Fibroblast of skin of left biceps (primary cell): ENCODE measurements at places on chromosomes 3 and 15.

- peak; percentile 21 for DNase-seq
These were observed 340.3 kb downstream of the SLC9A9 start for GRCh38 chr3:143507735-143508580.

- DNase-seq: no peak
These were observed 214.0 kb upstream of the BHLHE40 start for GRCh38 chr3:4765212-4765611.

DNA sequence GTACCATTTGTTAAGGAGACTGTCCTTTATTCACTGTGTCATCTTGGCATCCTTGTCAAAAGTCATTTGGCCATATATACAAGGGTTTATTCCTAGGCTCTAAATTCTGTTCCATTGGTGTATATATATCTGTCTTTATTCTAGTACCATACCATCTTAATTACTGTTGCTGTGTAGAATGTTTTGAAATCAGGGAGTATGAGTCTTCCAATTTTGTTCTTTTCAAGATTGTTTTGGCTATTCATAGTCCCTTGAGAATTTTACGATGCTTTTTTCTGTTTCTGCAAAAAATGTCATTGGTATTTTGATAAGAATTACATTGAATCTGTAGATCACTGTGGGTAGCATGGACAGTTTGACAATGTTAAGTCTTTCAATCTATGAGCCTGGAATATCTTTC is 28.7 kb downstream of the PFN2 start:
- no peak for DNase-seq

- DNase-seq: peak; percentile 61
These were observed 12.3 kb upstream of the PHLDB2 start for GRCh38 chr3:111846717-111847116.

GRCh38 chr3:170007031-170007663 is 30.6 kb upstream of the GPR160 start:
- DNase-seq: peak; percentile 16

GRCh38 chr3:21704796-21705195 is 46.2 kb downstream of the ZNF385D start:
- no peak for DNase-seq

DNA sequence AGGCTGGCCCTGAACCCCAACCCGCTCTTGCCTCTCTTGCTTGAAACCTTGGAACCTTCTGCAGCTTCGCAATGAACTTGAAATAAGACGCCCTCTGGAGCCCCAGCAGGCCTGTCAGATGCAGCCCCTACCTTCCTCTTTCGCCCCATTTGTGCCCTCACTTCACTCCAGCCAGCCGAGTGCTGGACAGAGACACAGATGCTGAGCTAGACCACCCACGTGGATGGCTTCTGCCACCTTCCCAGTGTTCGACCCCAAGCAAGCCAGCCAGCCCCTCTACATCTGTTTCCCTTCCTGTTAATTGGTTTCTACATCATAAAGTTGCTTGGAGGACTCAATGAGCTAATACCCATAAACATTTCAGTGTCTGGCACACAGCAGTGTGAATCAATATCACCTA is 23.8 kb upstream of the SNRPA1 start:
- DNase-seq: no peak

- DNase-seq: no peak
These were observed 837.8 kb downstream of the DIPK2A start for GRCh38 chr3:144809380-144809779.

DNA sequence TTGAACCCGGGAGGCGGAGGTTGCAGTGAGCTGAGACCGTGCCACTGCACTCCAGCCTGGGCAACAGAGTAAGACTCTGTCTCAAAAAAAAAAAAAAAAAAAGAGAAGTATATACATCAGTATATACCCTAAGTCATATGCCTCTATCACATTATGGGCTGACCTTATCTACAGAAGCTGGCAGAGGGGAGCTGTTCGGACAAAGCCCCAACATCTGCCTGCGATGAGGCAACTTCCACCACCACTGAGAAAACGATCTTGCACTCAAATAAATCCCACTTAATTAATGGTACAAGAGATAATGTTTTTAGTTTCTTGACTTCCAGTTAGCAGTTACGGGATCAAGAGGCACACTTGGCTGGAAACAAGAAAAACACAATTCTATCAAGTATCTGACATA is 2.2 kb downstream of the GLT8D1 start:
- no peak for DNase-seq

- no peak for DNase-seq
These were observed 1.7 kb downstream of the LRRC2 start for GRCh38 chr3:46564190-46565021.

DNA sequence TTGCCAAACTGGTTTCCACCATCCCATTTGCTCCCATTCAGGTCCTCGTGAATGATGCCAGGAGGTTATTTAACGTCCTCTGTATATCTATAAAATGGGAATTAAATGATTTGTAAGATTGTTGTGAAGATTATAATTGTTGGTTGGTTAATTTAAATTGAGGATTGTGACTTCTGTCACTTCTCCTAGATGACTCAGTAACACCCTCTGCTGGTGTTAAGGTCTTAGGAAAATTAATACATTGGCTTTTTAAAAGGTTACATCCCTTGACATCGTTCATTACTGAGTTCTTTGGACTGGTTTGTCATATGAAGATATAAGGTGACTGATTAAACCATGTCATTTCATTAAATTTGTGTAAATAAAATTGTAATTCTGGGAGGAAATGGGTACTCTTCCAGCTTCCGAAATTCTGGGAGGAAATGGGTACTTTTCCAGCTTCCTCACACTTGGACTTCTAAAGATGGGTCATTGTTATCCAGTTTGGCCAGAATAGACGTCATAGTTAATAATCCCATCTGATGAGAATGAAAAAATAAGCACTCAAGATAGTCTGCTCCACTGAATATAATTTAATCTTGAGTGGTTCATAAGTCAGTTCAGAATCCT is 33.3 kb upstream of the PAQR5 start:
- DNase-seq: no peak

- DNase-seq: no peak
These were observed 235.9 kb downstream of the LPP start for GRCh38 chr3:188389711-188390342.

GRCh38 chr15:88834211-88834812 is 31.1 kb downstream of the ACAN start:
- DNase-seq: peak; percentile 36

DNA sequence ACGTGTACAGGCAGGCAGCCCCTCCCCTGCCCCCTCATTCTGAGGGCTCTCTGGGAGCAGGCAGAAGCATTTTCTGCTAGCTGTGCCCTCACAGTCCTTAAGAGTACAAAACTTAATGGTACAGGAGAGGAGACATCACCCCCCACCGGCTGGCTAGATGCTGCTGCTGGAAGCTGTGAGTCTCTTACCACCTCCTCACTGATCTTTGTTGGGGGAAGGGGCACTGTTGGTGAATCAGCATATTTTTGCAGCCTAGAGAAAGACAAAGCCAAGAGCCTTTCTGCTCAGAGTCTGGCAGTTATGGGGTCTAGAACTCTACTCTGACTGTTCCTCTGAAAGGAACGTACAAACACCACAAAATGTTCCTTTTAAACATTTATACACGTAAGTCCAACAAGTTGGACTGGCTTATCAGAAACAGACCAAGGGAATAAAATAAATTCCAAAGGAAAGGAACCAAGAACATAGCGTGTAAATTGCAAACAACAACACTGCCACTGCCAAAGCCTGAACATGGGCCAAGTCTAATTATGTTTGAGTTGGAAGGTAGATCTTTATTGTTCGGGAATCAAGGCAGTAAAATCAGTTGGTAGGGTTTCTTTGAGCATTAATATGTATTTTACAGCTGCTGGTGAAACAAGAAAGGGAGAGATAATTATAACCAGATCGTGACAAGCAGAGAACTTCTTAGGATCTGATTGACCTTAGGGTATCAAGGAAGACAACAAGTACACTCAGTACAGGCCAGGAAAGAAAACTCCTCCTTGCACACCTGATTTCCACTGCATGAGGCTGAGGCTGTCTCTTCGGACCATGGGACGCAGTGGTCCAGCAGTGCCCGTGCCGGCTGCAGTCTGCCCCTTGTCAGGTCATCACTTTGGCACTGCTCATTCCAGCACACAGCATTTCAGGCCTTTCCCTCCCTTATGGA is 27.4 kb downstream of the CLK3 start:
- peak; percentile 24 for DNase-seq

- DNase-seq: no peak
These were observed 22.5 kb downstream of the CDCP1 start for GRCh38 chr3:45123581-45124269.

GRCh38 chr3:53506110-53506762 is 11.8 kb downstream of the CACNA1D start:
- no peak for DNase-seq

DNA sequence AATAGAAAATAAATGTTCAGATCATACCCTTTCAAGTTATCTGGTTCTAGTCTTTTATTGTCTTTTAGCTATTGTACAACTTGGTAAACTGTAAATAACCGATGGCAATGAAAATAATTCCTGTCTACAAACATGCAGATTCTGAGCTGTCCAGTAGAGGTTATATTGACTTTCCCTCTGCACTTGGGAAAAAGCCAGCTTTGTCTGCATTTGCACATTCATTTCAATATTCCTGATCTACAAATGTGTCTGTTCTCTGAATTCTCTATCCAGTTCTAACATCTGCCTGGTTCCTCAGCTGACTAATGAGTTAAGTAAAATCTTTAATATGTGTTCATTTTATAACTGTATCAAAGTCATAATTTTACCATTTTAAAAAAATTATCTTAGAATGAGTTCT is 408.5 kb downstream of the ERC2 start:
- no peak for DNase-seq

GRCh38 chr3:57048052-57048671 is 12.3 kb upstream of the SPATA12 start:
- peak; percentile 67 for DNase-seq

GRCh38 chr3:170044271-170044670 is 6.5 kb downstream of the GPR160 start:
- no peak for DNase-seq

DNA sequence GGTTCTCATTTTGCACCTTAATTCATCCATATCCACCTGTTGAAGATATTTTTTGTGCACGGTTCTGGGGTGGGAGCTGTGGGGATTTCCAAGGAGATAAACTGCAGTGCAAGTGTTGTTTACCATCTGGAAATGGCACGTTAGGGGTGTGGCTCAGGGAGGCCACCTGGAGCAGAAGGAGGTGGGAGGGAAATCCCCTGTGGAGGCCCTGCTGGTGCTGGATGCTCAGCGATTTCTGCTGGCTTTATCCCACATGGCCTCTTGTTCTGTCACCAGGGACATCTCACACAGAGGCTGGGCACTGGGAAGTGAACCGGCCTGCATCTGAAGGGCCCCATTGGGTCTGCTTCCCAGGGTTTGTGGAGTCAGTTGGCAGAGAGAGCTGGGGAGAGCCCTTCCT is 24.3 kb downstream of the TRPM1 start:
- DNase-seq: no peak

DNA sequence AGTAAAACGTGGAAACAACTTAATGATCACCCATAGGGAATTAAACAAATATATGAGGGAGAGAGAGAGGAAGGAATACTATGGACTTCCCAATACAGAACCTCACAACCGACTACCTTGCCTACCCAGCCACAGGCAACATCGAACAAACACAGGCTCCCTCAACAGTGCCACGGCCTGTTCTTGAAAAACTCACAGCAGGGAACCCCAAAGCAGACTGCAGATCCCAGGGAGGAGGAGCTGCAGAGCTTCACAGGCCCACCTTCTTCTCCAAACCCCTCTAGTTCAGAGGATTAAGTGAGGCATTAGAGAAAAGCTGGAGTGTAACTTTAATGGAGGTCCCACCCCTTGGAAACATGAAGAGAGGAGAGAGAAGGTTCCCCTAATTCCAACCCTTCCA is 110.2 kb downstream of the ST8SIA2 start:
- no peak for DNase-seq

DNA sequence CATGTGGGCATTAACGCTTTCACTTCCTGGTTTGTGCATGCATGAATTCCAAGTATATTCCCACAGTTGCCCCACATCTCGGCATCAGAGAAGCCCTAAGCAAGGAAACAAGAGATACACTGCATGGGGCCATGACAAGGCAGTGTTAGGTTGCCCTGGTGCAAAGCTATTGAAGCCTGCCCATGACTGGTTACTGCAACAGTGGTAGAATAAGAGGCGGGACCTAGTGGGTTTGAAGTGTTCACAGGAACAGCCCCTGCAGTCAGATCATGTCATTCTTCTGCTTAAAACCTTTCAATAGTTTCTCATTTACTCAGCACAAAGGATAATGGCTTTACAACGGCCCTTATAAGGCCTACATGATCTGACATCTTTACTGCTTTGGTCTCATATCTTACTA is 80.9 kb upstream of the TOPAZ1 start:
- DNase-seq: no peak

GRCh38 chr3:40290396-40290795 is 19.1 kb upstream of the EIF1B start:
- DNase-seq: no peak

DNA sequence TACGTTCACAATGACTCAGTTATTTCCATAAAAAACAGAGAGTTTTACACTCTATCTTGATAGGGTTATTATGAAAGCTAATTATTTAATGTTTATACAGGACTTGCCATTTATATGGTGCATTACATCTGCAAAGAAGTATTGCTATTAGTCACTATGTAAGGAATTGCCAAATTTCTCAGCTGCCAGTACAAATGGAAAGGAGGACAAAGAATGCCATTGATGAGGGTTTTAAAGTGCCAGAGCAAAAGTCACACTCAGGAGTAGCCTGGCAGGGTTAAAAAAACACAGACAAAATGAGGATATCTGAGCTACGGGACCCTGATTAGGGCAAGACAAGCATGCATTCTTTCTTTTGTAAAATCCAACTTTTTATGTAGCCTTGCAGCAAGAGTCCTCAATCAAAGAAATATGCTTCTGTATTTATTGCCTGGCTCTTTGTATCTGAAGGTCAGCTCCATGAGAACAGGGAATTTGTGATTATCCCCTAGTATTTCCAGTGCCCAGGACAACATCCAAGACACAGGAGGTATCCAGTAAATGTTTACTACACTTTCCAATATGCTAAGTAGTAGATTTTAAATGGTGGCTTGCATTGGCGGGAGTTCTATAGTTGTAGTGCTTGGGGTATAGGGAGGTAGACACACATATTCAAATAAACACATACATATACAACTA is 1013.6 kb downstream of the ROBO1 start:
- DNase-seq: no peak

DNA sequence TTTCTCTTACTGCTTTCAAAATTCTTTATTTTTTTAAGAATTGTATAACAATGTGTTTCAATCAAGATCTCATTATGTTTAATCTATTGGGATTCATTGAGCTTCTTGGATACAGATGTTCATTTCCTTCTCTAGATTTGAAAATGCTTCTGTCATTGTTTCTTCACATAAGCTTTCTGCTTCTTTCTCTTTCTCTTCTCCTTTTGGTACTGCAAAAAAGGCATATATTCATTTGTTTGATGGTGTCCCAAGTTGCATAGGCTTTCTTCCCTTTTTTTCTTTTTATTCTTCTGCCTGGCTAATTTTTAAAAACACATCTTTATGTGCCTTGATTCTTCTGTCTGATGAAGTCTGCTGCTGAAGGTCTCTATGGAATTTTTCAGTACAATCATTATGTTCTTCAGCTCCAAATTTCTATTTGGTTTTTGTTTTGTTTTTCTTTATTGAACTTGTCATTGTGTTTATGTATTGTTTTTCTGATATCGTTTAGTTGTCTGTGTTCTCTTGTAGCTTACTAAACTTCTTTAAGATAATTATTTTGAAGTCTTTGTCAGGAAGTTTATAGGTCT is 88.9 kb downstream of the DTWD1 start:
- no peak for DNase-seq
